ENCODE measurements at places on chromosomes 2 and 18.

- no peak for DNase-seq
Observed at GRCh38 chr2:236904389-236905263, 181.1 kb upstream of the COPS8 start.

- DNase-seq = no peak
Observed at GRCh38 chr2:239122421-239123110, 274.7 kb downstream of the TWIST2 start.

- no peak for DNase-seq
Observed at GRCh38 chr2:159457589-159457988, 158.8 kb downstream of the BAZ2B start.

DNA sequence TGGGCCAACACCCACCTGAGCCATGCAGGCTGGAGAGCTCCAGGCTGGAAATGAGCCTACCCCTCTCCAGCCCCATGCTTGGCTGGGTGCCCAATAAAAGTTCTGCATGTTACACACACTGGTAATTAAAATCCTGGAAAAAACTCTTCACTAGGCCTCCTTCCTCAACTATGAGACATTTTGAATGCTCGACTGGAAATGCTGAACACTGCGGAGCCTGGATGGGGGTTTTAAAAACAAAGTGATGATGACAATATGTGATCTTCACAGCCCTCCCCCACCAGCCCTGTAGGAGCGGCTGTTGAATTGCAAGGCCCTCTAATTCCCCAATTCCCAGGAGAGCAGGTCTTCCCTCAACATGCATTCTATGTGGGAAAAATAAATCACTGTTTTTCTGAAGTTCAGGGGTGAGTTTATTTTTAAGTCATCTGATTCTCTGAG, 179.2 kb downstream of the TTC32 start:
- DNase-seq = no peak

DNA sequence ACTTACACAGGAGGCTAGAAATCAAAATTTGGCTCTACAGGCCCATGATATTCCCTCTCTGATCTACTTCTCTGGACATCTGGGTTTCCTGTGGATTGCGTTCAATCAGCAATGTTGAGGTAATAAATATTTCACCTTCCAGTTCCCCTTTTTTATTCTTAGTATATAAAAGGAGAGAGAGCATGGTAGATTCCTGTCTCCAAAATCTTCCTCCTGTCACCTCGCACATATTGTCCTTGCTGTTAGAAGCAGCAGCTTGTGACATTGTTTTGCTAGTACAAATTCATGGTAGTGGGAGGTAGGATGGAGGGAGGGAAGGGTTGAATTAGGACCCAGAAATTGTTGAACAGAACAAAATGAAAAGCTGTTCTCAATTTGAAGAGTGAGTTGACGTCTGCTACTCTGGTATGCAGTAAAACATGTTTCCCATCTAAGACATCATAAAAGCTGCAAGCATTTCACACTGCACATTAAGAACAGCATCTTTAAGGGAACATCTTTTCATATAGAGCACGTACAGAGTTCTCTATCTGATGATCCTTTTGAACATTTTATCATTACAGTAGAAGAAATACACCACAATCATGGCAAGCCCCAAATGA, 156.4 kb downstream of the RDH14 start:
- DNase-seq = no peak

DNA sequence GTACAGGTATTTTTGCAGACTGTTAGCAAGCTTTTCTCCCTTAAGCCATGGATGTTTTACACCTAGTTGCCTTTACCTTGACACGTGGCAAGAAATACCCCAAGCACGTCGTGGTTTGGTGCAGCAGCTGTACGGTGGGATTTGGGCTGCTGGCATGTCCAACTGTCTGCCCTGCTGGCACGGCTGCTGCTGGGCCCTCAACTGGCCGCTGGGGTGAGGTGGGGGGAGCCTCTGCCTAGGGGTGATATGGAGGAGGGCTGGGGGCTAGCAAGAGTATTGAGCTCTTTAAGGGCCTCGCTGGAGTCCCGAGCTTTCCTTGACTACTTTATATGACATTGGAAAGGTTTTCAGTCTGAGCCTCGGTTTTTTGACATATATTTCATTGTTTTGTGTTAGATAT, 41.6 kb downstream of the LPIN1 start:
- no peak for DNase-seq

GRCh38 chr18:5309888-5310470, 14.5 kb upstream of the ZBTB14 start:
- no peak for DNase-seq

GRCh38 chr2:71700041-71700657, 246.8 kb downstream of the DYSF start:
- no peak for DNase-seq

GRCh38 chr18:23260926-23261590, 125.8 kb downstream of the CABLES1 start:
- DNase-seq = no peak

DNA sequence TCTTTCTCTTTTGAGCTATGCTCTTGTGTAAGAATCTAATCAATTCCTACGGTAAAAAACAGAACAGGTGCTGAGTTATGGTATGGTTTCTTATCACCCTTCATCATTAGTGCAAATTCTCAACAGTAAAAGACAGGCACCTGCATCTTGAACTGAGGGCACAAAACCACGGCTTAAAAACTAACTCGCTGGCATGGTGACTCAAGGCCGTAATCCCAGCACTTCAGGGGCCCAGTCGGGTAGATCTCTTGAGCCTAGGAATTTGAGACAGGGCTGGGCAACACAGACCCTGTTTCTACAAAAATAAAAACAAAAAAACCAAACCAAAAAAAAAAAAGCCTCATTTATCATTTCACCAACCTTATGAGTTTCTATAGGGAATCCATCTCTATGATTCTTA, 33.3 kb downstream of the THAP4 start:
- DNase-seq = no peak

GRCh38 chr2:142926445-142926844, 49.0 kb downstream of the KYNU start:
- no peak for DNase-seq

GRCh38 chr2:67313536-67313935, 83.6 kb upstream of the ETAA1 start:
- DNase-seq = no peak

DNA sequence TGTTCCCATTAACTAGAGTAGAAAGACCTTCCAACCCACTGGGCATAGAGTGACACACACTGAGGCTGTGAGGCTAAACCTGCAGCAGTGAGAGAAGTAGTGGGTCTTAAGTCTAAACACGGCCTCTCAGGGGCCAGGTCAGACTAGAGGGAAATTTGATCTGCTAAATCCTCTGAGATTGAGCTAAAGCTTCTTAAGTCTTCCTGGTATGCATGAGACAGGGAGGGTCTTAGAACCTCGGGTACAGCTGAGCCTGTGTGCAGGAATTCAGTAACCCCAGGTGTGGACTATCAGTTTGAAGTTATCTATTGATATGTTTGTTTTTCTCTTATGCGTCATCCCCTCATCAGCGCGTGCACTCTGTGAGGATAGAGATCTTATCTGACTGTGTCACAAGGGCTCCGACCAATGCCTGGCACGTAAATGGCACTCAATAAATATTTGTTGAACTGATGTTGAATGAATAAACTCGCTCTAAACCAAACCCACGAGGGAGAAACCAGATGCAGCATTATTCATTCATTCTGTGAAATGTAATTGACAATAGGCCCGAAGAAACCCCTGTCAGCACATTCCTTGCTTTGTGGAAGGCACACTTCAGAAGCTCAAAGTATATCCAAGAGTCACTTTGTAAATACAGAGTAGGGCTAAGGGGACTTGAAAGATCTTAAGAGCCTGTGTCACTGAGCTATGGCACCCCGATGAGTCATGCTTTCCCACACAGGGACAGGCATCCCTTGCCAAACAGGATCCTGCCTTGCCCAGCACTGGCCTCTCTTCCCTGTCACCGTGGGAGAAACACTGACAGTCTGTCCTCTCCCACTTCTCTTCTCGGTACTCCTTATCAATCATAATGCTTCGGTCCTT, 21.7 kb upstream of the RAB10 start:
- DNase-seq = no peak

DNA sequence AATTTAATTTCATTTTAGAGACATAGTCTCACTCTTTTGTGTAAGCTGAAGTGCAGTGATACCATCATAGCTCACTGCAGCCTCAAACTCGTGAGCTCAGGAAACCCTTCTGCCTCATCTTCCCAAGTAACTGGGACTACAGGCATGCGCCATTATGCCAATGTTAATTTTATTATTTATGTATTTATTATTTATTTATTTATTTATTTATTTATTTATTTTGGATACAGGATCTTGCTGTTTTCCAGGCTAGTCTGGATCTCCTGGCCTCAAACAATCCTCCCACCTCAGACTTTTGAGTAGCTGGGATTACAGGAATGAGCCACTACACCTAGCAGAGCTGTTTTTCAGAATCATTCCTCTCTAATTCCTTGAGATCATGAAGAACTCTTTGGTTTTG, 99.9 kb downstream of the ASXL3 start:
- no peak for DNase-seq

DNA sequence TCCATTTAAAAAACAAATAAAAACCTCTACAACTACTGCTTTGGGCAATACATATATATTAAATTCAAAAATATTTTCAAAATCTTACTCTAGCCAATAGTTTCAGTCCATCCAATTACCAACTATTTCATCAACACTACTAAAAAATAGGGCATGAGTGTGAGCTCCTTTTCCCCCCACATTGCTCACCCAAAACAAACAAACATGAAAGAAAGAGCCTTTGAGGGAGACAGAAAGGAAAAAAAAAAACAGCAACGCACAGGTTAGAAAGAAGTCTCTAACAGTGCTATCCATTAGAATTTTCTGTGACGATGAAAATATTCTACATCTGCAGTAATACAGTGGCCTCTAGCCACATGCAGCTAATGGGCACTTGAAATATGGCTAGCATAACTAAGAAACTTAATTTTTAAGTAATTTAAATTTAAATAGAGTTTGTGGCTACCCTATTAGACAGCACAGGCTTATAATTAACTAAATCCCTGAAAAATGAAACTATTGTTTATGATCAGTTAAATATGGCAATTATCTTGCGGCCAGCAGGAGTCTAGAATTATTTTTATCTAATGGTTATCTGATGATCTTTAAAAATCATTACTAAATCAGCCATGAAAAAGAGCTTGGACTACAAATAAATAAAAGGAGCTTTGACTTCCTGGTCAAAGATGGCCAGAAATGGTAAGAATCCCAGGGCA, 59.2 kb downstream of the RBMS1 start:
- DNase-seq = no peak

- DNase-seq = no peak
Observed at GRCh38 chr18:35634323-35634722, 52.8 kb downstream of the GALNT1 start.

DNA sequence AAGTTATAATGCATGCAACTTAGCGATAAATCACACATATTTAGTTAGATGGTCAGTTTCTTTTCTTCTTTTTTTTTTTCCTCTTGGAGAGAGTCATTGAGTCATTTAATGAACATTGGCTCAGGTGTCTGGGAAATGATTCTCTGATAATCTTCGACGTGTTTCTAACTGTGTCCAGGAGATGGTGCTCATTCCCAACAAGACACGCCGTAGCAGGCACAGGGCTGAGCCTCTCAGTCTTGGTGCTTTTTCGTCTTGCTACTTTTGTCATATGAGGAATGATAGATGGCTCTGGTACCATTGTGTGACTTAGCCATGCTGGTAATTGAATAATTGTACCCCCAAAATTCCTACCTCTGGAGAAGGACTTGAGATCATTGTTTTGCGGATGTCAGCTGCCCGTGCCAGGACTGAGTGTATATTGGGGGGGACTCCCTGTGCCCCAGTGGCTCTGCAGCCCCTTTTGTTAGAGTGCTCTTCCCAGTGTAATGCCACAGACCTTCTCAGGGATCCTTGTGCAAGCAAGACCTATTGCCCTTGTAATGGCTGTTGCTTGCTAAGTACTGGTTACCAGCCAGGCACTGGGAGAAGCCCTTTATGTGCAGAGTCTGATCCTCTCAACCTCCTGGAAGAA, 107.6 kb upstream of the CYRIA start:
- no peak for DNase-seq

All from stimulated activated CD8-positive, alpha-beta memory T cell treated with anti-CD3 and anti-CD28 coated beads, Interleukin-2, amount 100 ng/mL, for 1 hour (primary cell).